Activated T-cell treated with anti-CD3 and anti-CD28 coated beads, Interleukin-2, amount 50 U/mL, for 24 hours (primary cell): ENCODE measurements at places on chromosomes 1 and 21.

DNA sequence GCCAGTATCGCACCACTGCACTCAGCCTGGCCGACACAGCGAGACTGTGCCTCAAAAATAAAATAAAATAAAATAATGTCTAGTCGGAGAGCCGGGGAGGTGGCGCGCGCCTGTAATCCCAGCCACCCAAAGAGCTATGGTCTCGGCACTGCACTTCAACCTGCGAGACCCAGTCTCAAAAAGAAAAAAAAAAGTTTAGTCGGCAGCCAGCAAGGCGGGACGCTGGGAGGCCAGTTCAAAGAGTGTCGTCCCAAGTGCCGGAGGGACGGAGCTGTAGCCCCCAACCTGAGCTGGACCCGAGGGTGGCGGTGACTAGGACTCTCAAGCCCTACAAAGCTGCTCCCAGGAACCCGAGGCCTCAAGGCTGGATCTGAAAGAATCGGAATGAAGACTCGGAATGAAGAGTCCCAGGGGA lies 632 bp upstream of the FALEC start:
- DNase-seq = no peak

DNA sequence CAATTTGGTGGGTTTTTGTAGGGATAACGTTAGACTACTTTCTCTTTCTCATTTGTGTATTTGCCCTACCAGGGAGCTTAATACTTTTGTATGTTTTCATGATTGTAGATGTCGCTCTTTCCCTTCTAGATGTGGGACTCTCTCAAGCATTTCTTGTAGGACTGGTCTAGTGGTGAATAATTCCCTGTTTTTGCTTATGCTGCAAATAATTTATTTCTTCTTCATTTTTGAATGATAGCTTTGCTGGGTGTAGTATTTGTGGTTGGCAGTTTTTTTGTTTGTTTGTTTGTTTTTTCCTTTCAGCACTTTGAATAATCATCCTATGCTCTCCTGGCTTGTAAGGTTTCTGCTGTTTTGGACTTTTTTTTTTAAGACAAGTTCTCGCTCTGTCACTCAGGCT lies 22.5 kb upstream of the TTC22 start:
- no peak for DNase-seq

DNA sequence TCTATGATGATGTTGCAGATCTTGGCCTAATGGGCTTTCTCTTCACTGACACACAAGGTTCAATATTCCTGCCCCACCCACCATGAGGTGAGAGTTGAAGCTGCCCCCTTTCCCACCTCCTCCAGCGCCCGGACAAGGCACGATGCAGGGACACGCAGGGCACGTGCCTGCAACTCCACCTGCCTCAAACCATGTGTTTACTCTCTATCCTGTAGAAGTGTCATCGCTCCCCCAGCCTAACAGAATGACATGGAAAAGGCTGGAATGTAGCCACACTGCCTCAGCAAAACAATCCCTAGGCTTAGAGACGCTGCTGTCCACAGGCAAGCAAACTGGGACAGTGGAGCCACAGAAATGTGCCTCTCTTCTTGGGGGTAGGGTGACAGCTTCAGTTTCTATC lies 92.9 kb upstream of the SOD1 start:
- peak; percentile 13 for DNase-seq

DNA sequence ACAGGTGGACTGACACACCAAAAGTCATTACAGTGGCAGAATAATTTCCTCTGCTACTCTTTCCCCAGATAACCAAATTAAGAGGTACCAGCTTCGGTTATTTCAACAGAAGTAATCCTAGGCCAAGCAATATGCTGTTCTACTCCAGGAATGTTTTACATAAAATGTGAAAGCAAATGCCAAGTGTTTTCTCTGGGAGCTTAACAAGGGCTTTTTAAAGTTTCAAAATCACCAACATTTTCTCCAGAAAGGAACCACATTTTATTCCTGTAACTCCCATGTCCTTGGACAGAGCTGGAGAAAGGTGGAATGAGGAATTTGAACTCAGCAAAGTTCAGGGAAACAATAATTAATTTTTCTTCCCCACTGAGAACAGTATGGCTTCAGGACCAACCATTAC lies 27.2 kb downstream of the CNN3 start:
- no peak for DNase-seq

GRCh38 chr1:2347409-2347785 lies 44.0 kb downstream of the MORN1 start:
- no peak for DNase-seq

DNA sequence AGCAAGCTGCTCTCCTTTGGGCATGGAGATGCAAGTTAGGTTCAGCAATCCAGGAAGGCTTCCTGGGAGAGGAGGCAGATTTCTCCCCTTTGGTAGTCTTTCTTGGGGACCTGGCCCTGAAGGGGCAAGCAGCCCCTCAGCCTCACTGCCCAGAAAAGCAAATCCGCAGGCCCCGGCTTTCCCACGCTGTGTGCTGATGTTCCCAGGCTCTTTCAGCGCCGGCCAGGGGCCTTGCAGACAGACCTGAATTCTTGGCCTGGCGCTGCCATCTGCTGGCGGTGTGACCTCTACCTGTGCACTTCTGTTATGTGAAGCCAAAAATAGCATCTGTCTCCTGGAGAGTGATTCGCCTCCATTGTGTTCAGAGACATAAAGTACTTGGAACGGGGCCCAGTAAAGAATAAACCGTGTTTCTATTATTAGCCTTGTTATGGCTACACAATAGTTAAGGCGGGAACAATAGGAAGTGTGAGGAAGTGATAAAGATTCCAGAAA lies 64.8 kb downstream of the ALPL start:
- DNase-seq = no peak

- no peak for DNase-seq
Measured at GRCh38 chr1:232357416-232357815, 272.5 kb downstream of the SIPA1L2 start.

DNA sequence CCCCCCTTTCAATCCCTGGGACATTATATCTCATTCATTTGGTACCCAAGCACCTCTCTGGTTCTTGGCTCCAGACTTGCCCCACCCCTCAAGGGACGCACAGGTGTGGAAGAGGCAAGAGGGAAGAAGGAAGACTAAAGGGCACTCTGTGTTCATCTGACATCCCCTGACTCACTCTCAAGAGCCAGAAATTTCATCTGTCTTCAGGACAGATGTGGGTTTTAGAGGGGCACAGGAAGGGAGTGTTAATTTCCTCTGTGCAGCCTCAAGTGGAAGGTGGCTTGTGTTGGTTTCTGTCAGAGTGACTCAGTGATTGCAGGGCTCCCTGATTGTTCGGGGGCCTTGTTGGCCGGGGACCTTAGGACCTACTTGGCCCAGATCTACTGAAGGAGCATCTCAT lies 2.4 kb downstream of the C2CD4D start:
- peak; percentile 49 for DNase-seq

DNA sequence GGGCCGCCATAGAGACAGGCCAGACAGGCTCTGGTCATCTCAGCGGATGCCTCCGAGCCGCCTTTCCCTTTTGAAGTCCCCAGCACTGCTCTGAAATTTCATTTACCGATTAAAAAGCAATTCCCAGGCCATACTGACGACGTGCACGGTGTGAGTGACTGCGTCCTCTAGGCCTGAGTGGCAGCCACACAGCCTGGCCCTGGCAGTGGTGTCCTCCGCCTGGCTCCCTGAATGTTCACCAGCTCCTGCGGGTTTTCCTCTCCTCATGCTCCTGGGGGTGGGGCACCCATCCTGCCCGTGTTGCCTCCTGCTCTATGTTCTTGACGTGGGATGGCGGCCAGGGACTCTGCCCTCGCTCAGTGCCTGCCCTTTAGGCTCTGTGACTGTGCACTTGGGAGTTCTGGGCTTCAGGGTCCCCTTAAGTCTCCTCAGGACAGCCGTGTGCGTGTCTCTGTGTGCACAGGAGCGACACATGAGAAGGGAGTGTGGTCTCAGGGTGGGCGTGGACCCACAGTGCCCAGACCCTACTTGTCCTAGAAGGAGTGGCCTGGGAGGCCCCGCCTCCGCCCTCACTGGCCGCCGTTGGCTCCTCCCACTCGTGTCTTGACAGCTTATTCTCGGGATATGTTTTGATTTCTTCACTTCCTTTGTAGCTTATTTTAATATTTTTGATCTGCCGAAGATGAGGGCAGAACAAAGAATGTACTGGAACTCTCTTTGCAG lies 3.6 kb downstream of the SKI start:
- peak; percentile 78 for DNase-seq

- DNase-seq = no peak
Measured at GRCh38 chr1:31272369-31272768, 24.2 kb downstream of the SNRNP40 start.

- DNase-seq = no peak
Measured at GRCh38 chr1:23129846-23130245, 38.8 kb downstream of the LUZP1 start.

GRCh38 chr1:41387667-41388091 lies 26.4 kb downstream of the FOXO6 start:
- no peak for DNase-seq

DNA sequence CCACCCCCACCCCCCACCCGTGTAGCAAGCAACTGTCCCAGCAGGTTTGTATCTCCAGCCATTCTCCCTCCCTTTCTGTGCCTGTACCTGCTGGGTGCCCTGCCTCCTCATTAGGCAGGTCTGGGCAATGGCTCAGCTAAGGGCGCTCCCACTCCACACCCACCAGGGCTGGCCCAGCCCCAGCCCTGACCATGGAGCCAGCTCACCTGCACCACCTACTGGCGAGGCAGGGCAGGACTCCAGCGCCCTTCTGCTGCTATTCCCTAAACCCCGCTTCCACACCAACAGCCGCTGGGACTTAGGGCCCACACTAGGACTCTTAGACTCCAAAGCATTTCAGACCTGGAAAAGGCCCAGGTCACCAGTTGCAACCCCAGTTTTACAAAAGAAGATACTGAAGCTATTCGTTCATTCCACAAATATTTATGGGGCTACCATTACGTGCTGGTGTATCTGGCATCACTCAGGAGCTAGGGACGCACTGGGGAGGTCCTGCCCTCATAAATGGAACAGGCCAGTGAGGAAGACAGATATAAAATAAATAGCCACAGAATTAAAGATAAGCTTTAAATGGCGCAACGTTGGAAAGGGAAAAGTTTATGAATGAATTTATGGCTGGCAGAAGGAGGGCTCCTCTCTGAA lies 24.0 kb downstream of the PGLYRP3 start:
- DNase-seq = no peak

GRCh38 chr1:86169625-86170024 lies 13.1 kb upstream of the COL24A1 start:
- DNase-seq = no peak

DNA sequence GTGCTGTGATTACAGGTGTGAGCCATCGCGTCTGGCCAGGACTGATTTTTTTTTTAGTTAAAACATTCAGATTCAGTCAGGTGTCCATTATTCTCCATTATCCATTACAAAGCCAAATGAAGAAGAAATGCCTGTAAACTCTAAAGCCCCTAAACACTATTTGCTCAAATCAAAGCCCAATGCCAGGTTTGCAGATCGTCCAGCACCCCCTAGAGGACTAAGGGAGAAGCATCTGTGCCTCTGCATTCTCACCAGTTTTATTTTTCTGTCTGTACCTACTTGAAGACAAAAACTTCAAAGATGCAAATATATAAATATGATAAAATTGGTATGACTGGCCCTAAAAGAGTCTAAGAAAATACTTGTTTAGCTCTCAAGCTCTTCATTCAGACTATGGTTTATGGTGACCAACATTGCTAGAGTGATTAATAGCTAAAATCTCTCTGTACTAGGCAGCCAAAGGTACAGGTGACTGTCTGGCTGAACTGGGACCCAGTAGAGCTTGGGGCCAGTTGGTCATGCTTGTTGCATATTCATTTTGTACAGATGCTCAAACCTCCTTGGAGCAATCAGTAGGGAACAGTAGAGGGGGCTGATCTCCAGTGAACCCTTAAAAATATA lies 138.4 kb downstream of the SYT2 start:
- DNase-seq = no peak

DNA sequence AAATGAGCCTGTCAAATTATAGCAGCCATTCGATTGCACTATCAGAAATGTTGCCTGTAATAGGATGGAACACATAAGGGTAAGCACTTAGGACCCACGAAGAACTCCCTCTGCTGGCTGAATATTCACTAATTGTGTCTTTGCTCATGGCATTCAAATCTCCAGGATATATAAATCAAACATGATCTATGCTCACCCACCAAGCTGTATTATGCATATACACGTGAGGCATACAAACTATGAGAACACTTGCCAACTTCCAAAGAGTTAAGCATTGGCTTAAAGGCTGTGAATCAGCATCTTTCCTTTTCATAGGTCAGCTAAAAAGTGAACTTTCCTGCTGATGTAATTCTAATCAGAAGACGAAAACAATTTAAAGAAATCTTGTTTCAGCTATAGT lies 34.5 kb downstream of the TMPRSS15 start:
- DNase-seq = no peak

GRCh38 chr1:5970610-5971273 lies 21.5 kb downstream of the NPHP4 start:
- no peak for DNase-seq

DNA sequence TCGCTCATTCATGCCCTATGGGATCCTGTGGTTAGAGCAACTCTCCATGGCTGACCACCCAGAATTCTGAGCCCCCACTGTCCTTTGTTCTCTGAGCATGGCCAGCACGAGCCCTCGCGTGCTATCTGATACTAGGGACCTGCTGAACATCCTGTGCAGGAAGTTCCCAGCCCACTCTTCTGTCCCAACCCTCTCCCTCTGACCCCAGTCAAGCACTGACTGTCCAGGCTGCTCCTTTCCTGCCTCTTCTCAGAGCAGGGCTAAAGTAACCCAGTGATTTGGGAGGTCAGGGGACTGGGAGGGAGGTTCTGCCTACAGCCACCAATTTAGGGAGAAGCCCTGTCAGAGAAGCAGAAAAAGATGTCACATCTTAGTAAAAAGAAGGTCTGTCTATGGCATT lies 21.2 kb downstream of the CYP4B1 start:
- no peak for DNase-seq

DNA sequence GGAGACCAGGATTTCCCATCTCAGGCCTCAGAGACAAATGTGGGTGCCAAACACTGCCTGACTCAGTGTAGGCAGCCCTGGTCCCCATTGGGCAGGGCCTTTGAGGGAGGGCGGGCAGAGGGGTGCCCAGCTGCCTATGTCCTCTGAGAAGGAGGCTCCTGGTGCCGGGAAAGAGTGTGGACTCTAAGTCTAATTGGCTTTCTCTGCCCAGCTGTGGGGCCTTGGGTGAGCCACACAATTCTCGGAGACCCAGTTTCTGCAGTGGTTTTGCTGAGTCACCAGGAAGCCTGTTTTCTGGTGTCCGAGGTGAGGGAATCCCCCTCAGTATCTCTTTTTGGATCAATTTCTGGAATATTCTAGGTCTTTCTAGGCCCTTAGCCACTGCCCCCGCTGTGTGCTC lies 35.3 kb upstream of the ACTL8 start:
- DNase-seq = no peak

DNA sequence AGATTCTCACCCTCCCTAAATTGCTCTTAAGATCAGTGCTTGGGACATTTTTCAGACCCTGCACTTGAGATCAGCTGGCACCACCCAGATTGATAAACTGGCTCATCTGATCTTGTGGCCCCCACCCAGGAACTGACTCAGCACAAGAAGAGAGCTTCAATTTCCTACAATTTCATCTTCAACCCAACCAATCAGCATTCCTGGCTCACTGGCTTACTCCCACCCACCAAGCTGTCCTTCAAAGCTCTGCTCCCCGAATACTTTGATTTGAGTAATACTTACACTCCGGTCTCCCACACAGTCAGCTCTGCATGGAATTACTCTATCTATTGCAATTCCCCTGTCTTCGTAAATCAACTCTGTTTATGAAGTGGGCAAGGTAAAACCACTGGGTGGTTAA lies 461.9 kb upstream of the RGS18 start:
- no peak for DNase-seq
